Effector CD8-positive, alpha-beta T cell (primary cell): ENCODE measurements at places on chromosomes 16 and 17.
A peak's percentile ranks its signal among the peaks of the same experiment; 100 is the strongest.

DNA sequence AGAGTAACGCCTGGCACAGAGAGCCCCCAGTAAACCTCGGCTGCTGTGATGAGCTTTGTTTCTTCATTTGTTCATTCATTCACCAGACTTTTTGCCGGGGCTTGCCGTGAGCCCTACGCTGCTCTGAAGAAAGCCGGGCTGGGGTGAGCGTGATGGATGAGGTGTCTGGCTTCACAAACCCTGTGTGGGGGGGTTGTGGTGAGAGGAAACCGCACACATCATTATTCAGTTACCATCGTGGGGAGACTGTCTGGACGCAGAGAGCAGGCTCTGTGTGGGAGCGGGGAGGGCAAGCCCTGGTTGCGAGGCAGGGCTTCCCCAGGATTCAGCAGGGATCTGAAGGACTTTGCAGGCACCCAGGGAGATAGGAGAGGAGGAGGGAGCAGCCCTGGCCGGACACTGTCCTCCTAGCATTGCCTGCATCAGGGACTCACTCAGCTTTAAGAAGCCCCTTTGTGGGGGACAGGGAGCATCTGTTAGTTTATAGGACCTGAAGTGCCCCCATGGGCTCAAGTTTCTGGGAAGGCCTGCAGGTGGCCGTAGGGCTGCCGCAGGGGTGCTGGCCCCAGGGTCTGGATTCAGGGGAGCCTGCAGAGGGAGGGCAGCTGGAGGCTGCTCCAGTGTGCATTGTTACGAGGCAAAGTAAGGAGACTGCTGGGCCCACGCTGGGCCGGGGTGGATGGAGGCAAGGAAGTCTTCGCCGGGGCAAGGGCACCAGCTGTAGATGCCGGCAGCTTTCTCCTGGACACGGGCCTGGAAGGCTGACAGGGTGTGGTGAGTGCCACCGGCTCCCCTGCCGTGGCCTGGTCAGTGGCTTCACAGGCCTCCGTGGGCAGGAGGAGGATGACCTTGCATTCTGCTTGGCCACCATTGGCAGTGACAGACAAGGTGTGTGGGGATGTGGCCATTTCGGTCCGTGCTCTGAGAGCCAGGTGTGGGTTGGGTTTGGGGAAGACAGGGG, 334.5 kb downstream of the SEC14L1 start:
- DNase-seq = peak; percentile 32

- peak; percentile 24 for DNase-seq
Measured at GRCh38 chr17:418421-418751, 65.8 kb upstream of the RPH3AL start.

DNA sequence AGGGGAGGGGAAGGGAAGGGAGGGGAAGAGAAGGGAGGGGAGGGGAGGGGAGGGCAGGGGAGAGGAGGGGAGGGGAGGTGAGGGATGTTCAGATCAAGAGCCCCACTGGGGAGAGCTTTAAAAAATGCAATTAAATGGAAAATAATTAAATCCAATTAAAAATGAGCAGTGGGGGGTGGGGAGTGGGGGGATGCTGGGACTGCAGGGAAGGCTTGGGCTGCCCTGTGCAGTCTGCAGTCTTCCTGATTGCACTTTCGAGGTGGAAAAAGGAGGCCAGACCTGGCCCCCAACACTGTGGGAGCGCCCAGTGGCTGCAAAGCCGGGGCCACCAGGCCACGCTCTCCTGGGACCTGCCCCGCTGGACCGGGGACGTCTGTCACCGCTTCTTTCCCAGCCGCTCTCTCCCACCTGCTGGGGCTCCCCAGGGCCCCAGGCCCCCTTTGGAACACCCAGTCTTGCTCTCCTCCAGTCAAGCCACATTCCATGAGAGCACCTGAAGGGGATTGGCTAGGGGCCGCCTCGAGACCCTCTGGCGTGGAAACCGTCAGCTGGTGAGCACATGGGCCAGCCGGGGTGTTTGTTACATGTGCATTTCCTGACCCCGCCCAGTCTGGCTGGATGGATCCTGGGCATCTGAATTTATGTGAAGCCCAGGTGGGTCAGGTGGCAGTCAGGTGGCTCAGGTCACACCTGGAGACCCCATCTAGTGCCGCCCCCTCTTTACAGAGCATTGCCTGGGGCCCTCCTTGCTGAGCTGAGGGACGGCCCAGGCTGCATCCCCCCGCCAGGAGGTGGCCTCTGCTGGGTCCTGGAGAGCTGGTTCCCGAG, 37.6 kb upstream of the CBFA2T3 start:
- no peak for DNase-seq

DNA sequence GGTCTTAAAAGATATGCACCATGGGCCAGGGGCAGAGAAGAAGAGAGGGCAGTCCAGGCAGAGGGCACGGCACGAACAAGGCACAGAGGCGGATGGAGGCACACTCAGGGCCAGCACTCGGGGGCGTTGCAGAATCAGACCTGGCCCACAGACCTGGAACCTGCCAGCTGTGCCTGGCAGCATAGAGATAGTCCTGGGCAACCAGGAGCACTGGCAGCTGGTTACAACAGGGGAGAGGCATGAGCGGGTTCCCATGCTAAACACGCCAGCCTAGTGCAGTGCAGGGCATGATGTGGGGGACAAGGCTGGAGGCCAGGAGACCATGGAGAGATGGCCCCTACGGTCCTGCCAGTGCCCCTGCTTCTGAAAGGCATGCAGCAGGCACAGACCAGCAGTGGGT, 56.9 kb upstream of the RBFOX3 start:
- no peak for DNase-seq

DNA sequence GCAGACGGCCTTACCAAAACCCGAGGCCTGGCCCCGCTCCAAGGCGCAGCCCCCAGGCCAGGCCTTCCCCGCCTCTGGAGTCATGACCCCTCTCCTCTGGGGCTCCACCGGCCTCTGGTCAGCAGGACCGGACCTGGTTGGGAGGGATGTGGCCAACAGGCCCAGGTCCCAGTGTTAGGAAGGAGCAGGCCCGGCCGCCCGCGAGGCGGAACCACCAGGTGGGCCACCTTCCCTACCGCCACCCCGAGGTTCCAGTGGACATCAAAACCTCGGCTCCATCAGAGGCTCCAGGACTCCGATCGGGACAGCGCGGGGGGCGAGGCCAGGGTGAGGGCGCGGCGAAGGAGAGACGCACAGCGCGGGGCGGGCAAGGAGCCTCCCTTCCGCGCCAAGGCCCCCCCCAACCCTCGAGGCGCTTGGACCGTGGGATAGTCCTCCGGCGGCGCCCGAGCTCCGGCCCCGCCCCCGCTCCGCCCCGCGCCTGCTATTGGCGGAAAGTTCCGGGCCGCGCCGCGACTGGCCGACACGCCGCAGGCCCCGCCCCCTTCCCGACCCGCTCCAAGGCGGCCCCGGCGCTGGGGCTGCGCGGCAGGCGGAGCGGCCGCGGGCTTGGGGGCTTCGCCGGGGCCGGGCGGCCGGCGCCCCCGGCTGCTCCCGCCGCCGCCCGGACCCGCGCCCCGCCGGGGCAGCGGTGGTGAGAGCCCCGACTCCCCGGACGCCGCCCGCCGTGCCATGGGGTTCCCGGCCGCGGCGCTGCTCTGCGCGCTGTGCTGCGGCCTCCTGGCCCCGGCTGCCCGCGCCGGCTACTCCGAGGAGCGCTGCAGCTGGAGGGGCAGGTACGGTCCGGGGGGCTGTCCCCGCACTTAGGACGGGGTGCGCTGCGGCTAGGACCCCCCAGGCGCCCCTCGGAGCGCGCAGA, at the start of gene METRN:
TSS of gene METRN (plus strand) at position 561 of the 919 bp plus-strand sequence. CDS start at position 733, 172 bp downstream.
- peak; percentile 85 for DNase-seq

GRCh38 chr17:64387545-64388171, 3.0 kb downstream of the PECAM1 start:
- no peak for DNase-seq

- DNase-seq = no peak
Measured at GRCh38 chr16:27221576-27222248, 18.4 kb downstream of the KDM8 start.

DNA sequence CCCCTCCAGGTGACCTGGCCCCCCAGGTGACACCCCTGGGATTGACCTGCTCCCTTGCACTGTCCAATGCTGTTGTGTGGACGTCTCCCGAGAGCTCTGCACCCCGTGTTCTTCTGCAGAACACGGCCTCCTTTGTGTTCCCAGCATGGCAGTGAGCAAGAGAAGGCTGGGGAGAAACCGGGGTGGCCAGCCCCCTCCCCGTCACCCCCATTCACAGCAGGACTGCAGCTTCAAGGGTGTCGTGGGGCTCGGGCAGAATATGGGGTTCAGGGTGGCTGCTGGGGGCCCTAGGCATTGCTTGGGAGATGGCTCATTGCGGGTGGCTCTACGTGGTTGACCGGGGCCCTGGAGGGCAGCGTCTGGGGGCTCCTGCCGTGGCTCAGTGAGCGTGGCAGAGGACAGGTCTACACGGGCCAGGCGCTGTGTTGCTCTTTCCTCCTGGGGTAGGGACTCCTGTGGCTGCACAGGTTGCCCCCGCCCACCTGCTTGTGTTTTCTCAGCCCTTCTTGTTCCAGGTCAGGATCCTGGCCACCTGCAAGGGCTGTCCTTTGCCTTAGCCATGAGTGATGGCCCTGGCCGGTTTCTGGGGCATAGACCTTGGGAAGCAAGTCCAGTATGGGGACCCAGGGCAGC, 12.5 kb downstream of the GSE1 start:
- no peak for DNase-seq

GRCh38 chr16:8716052-8716451, 41.6 kb downstream of the ABAT start:
- no peak for DNase-seq

- DNase-seq = no peak
Measured at GRCh38 chr17:39639043-39639442, 2.1 kb downstream of the STARD3 start.

DNA sequence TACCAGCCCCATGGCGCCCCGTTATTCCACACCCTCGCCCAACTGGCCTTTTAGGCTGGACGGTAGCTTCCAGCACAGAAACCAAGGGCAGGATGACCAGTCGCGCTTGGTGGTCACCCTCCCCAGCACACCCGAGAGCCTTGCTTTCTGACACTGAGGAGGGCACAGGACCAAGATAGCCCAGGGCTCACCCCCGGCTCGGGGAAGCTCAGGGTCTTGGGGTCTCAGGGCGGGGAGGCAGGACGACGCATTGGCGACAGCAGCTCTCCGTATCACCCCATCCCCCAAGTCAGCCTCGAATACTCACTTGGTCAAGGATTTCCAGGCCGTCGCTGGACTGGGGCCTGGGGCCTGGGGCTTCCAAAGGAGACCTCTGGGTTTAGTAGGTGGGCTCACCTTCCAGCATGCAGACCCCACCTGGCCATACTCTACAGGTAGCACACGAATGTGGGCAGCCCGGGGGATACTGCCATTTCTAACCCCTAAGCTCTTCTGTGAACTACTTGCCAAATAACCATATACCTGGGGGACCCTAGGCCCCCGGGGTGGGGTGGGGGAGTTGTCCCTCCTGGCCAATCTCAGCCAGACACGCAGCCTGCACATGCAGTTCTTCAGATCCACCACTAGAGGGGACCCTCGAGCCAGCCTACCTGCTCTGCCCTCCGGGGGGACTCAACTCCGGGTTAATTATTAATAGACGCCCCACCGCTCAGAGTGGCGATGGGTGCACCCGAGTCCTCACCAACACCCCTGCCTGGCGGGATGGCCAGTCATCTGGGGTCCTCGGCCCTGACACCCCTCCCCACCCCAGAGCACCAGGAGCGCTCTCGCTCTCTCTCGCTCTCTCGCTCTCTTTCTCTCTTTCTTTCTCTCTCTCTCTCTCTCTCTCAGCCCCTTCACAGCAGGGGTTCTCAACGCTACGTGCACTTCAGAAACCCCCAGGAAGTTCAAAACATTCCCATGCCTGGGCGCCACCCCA, 30.0 kb downstream of the TBC1D16 start:
- peak; percentile 52 for DNase-seq

DNA sequence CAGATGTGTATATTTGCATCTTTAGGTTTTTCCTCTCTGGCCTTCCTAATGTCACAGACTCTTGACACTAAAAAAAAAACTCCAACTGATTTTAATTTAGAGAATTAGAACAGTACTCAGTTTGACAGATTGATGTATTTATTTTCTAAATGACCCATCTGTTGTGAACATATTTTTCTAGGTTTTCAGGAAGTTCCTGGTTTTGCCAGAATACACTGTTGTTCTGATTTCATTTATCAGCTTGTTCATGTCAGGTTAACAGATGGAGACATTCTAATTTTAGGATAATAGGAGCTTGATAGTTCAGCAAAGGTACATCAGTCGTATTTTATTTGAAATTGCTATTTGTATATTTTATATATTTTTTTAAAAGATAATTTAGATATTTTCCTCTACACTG, 133.4 kb downstream of the TANC2 start:
- DNase-seq = no peak

DNA sequence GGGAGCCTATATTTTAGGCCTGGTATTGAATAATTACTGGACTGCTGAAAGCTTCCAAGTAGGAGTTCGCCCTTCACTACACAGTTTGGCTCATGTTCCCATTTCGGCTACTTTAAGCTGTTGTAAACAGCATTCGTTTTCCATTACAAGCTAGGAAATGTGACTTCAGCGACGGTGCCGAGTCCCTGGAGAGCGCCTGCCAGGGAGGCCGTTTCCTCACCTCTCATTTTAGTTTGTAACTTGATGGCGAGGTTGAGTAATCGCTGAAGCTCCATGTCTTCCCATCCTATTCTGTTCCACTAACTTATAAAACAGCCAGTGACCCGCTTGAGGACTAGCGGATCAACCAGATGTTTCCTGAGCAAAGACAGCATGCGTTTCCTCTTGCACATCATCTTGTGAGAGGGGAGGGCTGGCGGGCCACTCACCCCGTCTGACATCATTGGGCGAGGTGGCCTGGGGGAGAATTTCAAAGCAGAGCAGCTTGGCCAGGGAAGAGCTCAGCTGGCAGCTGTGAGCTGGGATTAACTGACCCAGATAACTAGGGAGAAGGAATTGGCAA, 32.9 kb downstream of the PCTP start:
- no peak for DNase-seq

GRCh38 chr17:80443916-80444643, 29.1 kb downstream of the ENDOV start:
- no peak for DNase-seq

- no peak for DNase-seq
Measured at GRCh38 chr16:3642397-3643094, 11.9 kb upstream of the DNASE1 start.

- no peak for DNase-seq
Measured at GRCh38 chr17:27496005-27496404, 39.8 kb downstream of the KSR1 start.

DNA sequence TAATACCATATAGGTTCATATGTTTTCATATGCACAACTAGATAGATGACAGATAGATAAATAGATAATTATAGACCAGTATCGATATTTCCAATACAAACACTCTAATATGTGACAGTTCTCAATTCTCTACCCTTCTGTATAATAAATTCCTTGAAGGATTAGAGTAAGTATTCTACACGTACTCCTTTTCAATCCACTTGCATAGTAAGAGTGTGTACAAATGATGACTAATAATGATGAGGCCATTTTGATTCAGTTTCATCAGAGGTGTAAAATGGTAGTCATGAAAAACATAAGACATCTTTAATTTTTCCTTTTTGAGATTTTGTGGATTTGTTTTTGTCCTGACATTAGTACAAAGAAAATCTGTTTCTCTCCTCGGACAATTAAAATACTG, 188.3 kb upstream of the WSB1 start:
- DNase-seq = no peak

- no peak for DNase-seq
Measured at GRCh38 chr17:14672830-14673229, 371.9 kb downstream of the HS3ST3B1 start.
